ENCODE measurements at places on chromosomes 3 and 15. TPM values are rescaled to one million over a fixed set of nuclear protein-coding genes. Genes with fewer than 3 reads are reported as not detected.

- no peak overlapping the region for H3K4me3 ChIP-seq
- H3K36me3 ChIP-seq = no peaks in the 10 kb centered on the region
- H3K4me1 ChIP-seq = peaks cover 14% of the 10 kb centered on the region
- H3K27ac ChIP-seq = no peak overlapping the region
- no peak for DNase-seq
Observed at GRCh38 chr3:32410367-32411246, 19.0 kb downstream of the CMTM7 start.

DNA sequence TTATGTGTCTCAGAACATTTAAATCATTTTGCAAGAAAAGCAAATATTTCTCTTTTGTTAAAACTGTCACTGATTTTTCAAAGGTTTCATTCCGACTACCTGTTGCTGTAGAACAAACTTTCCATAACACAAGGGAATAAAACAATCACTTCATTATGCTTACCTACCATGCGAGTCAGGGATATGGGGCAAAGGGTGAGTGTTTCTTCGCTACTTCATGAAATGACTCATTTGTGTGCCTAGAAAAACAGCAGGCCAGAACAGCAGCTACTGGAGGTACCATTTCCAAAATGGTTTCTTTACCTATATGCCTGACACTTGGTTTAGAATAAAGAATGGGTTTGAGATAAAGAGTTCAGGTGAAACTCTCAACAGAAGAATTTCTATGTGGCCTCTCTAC is 712.5 kb downstream of the PLOD2 start:
- no peaks in the 10 kb centered on the region for H3K36me3 ChIP-seq
- no peak overlapping the region for H3K27ac ChIP-seq
- no peak for DNase-seq
- H3K4me3 ChIP-seq = no peak overlapping the region

DNA sequence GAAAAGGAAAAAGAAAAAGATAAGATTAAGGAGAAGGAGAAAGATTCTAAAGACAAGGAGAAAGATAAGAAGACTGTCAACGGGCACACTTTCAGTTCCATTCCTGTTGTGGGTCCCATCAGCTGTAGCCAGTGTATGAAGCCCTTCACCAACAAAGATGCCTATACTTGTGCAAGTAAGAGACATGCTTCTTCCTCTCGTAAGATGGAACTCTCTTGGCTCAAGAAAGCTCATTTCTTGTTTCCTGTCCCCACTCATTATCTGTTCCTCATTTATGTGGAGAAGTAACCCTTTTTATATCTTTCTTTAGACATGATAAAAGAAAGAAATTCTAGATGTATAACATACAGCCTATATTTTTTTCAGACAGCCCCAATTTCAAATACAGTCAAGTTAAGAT is 101.4 kb downstream of the KLHL25 start:
- H3K27me3 ChIP-seq = no peaks in the 10 kb centered on the region
- peaks cover 8% of the 10 kb centered on the region for H3K4me1 ChIP-seq
- H3K27ac ChIP-seq = no peak overlapping the region
- H3K4me3 ChIP-seq = no peak overlapping the region
- no peak for DNase-seq

DNA sequence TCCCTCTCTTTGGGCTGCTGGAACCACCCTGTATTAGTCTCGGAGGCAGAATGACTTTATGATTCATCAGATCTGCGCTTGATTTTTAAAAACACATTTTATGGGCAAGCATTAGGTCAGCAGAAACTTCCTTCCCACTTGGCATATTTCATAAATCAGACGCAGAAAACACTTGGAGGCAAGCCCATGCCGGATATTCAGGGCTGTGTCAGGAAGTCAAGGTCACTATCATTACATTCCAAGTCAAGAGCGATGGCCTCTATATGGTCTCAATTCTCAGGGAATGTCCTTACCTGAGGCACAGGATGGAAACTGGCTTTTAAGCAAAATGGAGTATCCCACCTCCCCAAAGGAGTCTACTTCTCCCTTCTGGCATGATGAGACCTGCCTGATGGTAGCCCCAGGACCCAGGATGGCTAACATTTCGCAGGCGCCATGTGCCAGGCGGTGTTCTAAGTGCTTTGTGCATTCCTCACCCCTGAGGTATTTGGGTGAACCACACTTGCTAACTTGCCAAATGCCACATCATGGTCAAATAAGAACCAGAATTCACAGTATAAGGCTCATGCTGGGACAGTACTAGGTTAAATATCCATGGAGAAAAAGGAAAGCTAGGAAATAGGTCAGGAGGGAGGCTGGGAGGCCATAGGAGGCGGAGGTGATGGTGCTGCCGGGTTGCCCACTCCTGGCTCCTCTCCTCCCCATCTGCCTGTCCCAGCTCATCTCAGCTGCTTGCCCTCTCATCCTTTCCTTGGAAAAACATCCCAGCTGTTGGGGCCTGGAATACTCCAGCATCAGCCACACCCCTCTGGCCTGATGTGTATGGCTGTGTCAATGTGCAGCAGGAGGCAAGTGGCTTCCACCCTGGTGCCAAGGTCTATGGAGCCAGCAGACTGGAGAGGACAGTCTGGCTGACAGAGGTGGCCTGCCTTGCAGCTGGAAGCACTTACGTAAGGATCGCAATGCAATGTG is 18.8 kb downstream of the BCL2L10 start:
- no peaks in the 10 kb centered on the region for H3K36me3 ChIP-seq
- no peaks in the 10 kb centered on the region for H3K27me3 ChIP-seq
- H3K4me1 ChIP-seq = peaks cover 27% of the 10 kb centered on the region

- H3K4me3 ChIP-seq = no peak overlapping the region
- no peak for DNase-seq
- H3K27me3 ChIP-seq = no peaks in the 10 kb centered on the region
- no peak overlapping the region for H3K27ac ChIP-seq
- no peaks in the 10 kb centered on the region for H3K36me3 ChIP-seq
Observed at GRCh38 chr3:61110576-61110975, 140.7 kb downstream of the FHIT start.

Gene ATP2B2
- 0.05 TPM for total RNA-seq

Gene POLQ
- 1.3 TPM for total RNA-seq

Gene DVL3
- 110 TPM for total RNA-seq
